ENCODE measurements at places on chromosomes 1 and 21.
A peak's percentile ranks its signal among the peaks of the same experiment; 100 is the strongest.

- DNase-seq = no peak
These were observed 79.7 kb upstream of the CHODL start for GRCh38 chr21:18164933-18165332.

DNA sequence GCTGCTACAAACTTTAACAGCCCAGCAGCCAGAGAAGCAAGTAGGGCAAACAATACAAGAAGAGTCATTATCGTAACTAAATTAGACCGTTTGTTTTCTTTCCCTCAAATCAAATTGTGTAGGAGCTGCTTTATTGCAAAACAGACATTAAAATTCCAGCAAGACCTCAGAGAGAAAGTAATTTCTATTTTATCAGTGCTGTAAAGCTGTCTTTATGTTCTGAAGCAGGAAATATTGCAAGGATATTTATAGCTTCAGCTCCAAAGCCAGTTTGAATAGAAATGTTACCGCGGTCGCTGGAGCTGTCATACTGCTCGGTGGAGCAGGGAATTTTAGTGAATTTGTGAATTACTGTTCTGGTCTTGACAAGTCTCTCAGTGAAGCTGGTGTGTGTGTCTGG lies 503.8 kb upstream of the PLXNA2 start:
- DNase-seq = no peak

- no peak for DNase-seq
These were observed at the start of gene KIF17 for GRCh38 chr1:20717452-20718342. Gene KIF17, minus strand, starts transcription at chr1:20718007. Its CDS starts 301 bp downstream, at chr1:20717706.

GRCh38 chr1:193090865-193091264 lies 14.3 kb downstream of the GLRX2 start:
- DNase-seq = no peak

GRCh38 chr1:54781023-54781723 lies 16.9 kb upstream of the PARS2 start:
- no peak for DNase-seq

DNA sequence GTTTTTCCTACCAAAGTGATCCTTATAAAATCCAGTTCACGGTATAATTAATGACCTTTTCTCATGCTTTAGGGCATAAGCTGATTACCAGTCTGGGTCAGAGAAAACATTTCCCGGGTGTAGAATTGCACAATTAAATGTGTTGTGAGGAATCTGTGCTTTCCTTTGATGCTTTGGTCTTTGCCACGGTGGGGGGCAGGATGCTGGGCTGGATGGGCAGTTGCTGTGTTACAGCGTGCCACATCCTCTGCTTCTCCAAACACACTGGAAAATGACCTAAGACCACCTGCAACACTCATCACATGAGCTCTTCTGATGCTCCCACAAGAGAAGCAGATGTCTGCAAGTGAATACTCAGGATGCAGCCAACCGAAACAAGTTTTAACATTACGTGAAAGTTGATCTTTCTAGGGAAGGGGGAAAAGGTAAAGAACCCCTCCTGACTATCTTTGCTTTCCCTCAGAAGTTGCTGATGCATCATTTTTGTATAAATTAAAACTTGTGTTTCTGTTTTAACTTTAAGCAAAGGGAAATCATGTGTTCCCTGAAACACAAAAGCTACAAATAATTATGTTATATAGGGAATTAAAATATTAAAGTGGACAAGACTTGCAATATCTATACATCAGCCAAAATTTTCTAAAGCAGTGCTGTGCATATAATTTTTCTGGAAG lies 515.3 kb upstream of the NR5A2 start:
- DNase-seq = no peak

DNA sequence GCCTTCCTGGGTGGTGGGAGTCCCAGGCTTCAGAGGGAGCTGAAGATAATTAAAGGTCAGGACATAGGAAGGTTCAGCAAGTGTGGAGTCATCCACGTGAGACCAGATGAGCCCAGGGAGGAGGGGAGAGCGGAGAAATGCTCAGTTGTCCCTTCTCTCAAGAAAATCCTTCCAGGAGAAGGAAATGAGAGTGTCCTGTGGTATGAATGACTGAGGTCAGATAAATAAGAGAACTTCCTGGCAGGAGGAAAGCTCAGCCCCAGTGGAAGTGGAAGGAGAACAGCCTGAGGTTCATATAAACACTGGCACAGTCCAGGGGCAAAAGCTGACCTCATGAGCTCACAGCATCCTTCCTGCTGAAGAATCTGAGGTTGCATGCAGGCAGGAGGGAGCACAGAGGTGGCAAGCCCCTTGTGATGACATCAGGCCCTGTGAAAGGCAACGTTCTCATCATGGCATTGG lies 97.6 kb downstream of the NAV1 start:
- no peak for DNase-seq

DNA sequence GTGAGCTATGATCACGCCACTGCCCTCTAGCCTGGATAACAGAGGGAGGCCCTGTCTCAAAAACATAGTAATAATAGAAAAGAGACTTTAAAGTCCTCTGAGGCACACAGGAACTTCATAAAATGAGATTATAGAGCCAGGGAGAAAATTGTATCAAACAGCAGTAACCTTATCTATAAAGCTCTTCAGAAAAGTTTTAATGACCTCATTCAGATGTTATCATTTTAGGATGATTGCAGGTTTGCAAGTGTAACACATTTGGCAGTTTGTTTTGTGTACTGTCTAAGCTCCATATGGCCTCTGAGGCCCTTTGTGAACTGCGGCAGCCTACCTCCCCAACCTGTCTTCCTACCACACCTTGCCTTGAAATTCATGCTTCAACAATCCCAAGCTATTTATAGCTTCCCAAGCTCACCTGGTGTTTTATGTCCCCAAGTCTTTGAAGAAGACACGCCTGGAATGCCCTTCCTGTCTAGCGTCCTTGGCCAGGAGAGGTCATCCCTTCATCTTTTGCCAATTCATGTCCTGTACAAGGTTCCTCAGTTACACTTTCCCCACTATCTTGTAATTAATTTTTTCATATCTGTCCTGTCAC lies 8.5 kb upstream of the AKNAD1 start:
- no peak for DNase-seq

DNA sequence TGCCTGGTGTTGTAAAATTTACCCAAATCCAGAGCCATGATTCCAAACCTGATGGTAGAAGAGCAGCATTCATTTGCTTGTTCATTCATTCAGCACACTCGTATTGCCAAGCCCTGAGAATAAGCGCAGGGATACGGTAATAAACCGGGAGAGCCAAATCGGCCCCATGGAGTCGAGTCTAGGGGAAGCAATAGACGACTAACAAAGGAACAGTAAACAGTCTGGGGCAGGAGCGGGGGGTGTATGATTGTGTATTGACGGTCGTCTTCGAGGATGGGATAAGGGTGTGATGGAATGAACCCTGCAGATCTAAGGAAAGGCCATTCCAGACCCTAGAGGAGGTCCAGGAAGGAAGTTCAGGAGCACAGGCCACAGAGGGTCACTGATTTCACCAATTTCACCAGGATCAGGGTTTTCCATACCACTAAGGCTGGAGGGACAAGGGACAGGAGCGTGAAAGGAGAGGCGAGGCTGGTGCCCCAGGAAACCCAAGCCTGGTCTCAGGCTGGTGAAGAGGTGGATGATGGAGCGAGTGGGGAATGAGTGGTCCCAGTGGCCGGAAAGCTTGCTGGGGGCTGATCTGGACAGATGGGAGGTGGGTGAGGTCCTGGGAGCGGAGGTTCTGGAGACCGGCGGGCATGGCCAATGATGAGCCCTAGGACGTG lies 61.1 kb upstream of the PDE9A start:
- no peak for DNase-seq

DNA sequence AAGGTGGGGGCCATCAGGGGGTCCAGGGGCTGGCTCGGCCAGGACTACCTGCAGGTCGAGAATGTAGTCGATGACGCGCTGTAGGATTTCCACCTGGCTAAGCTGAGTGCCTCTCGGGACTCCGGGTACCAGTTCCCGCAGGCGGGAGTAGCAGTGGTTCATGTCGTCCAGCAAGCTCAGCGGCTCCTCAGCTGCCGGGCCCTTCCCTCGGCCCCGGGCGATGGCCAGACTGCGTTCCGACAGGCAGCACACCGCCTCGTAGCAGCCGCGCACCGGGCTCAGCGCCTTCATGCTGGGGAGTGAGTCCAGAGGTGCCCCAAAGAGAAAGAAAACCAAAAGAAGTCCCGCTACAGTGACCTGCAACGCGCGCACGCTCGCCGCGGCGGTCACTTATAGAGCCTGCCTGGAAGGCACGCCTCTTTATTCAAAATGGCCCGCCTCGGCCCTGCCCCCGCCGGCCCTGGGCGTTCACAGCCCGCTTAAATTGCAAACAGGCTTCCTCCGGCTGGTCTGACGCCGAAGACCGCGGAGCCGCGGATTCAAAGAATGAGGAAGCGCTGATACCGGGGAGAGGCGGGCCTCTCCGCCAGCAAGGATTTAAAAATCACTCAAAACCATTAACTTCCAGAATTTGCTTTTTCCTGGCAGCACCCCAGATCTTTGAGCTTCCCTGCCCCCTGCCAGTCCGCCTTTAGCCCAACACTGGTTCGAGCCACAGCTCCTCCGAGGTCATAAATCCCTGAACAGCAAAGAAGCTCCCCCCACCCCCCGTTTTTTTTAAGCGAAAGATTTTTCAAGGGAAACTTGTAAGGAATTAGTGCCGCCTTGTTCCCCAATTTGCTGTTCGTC lies at the start of gene ID3:
TSS of gene ID3 (minus strand) at position 366 of the 849 bp plus-strand sequence. CDS start at position 291, 75 bp downstream.
- DNase-seq = peak; percentile 86

DNA sequence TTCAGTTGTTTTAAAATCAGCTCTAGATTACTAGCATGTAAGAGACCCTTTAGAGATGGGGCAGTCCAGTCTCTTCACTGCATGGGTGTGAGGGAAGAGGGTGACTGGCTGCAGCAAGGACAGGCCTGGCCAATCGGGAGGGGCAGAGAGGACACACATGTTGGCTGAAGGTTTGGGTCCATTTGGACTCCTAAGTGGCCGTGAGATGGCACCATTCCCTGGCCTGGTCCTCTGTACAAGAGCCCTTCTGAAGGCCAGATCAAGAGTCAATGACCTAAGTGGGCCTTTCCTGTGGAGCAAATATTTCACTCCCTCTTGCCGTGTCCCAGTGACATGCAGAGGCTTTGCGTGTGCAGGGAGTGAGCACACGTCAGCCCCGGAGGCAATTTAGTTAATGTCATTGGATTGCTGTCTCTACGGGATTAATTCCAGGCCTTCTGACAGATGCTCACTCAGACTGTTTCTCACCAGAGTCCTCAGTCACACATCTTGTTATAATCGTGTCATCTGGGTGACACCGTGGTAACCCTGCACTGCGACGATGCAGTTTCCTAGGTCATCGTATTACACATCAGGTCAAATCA lies 613.0 kb downstream of the NPHP4 start:
- no peak for DNase-seq

DNA sequence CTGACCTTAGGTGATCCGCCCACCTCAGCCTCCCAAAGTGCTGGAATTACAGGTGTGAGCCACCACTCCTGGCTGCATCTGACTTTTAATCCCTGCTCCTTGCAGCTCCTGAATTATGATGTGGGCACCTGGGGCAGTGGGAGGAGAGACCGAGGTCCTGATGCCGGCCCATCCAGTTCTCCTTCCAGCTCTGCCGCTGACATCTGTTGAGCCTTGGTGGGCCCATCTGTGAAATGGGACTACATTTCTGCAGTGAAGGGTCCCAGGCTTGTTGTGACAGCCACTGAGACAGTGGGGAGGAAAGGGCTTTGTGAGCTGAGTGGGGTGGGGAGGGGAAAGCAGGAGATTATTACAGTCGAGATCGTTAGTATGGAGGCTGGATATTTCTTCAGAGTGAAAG lies 11.8 kb downstream of the PLA2G2F start:
- DNase-seq = no peak

DNA sequence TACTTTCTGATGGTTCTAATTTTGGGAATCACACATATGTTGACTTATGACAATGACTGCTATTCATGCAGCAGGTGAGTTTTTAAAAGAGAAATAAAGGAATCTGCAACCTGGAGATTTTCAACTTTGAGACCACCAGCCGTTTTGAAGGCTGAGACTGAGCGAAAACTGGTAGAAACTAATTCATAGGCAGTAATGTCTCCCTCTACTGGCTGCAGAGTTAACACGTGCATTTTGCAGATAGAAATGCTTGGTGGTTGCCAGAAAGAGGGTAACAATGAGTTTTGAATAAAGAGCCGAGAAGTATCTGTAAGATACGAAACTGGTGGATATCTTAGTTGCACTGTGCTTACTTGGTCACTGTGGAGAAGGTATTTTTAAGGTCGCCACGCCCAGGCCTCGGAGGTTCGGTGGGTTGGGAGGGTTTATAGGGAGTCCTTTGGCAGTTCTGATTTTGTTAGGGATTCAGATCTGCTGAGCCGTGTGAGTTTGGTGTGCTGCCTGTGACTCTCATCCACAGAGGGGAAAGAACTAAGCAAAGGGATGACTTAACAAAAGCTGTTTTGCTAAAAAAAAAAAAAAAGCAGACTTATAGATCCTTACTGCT lies 83.0 kb downstream of the RYR2 start:
- DNase-seq = no peak

GRCh38 chr1:220241072-220241663 lies 31.1 kb downstream of the RAB3GAP2 start:
- no peak for DNase-seq

- no peak for DNase-seq
These were observed 41.7 kb downstream of the EXTL2 start for GRCh38 chr1:100852976-100853375.

DNA sequence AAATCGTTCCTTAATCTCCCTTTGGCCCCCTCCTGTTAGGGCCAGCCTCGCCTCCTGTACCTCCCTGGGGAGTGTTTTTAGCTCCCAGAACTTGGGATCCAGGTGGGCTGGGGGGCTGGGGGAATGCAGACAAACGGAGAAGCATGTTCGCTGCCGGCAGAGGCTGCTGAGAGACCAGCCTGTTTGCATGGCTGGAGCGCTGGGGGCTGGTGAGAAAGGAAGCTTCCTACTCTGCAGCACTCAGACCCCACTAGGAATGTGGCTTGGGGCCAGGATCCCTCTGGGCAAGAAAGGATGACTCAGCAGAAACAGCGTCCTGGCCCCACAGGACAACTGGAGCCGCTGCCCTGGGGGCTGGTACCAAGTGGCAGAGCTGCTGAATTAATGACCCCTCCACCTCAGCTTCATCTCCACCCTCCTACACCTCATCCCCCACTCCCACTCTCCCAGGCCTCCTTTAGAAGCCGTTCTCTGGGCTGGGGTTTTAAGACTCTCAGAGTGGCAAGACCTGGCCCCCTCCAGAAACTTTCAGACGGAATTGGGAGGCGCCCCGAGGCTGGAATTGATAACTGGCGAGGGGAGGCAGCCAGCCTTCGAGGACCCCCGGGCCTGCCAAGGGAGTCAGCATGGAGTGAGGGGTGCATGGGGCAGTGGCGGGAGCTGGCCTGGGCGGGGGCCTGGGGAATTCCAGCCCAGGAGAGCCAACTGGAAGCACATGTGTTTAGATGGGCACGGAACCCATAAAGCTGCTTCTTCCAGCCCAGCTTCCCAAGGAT lies 28.5 kb upstream of the EPS8L3 start:
- no peak for DNase-seq

DNA sequence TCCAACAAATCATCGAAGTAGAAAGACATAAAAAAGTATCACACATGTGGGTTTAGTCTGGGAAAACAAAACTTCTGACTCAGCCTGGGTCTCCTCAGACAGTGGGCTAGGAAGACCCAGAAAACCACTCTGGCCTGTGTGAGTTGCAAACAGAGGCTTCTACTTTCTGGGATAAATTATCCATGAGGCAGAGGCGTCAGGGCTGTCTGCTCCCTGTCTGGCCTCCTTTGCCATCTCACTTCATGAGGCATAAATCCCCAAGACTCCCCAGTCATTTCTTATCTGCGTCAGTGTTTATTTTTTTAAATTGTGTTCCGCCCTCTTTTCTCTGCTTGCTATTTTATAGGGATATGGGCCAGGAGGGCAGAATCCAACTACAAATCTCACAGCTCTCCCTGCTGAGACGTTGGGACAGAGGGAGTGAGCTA lies 80.6 kb upstream of the TRABD2B start:
- DNase-seq = no peak
